MCF 10A (cell line): ENCODE measurements at places on chromosomes 13 and 19. TPM values are rescaled to one million over a fixed set of nuclear protein-coding genes. Genes with fewer than 3 reads are reported as not detected.

DNA sequence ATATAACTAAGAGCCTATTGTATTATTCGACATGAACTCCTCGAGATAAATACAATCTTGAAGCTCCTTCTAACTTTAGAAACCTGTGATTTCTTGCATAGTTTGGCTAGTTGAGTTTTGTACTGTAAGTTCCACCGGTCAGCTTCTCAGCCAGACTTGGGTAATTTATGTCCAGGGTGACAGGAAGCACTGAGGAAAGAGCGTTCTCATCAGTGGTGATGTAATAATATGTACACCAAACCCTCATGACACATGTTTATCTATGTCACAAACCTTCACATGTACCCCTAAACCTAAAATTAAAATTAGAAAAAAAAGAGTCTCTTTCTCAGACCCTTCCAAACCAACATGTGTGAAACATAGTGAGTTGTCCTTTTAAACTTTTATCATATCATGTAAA lies 205.7 kb downstream of the KCNRG start:
- DNase-seq = peak; percentile 30

- DNase-seq = peak; percentile 9
Measured at GRCh38 chr19:54373781-54374631, 9.3 kb upstream of the LAIR1 start.

DNA sequence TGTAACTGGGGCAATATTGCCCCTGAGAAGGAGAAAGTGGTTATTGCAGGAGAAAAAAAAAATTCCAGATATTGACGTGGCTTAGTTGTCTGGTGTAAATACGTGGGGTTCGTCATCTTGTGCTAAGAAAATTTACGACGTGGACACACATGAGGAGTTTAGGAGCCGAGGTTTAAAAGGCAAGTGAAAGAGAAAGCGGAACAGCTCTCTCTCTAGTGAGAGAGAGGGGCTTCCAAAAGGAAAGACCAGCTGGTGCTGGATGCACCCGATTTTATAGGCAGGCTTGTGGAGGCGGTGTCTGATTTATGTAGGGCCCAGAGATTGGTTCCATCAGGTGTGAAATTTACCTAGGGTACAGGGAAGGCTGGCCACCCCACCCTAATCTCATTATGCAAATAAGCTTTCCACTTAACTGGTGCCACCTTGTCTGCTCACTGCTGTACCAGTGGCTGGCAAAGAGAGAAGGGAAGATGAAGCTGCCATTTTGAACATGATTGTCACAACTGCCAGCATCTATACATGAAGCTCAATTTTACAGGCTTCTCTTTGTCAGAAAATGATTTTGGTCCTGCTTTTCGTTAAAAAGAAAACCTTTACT lies 845.1 kb downstream of the DACH1 start:
- no peak for DNase-seq

DNA sequence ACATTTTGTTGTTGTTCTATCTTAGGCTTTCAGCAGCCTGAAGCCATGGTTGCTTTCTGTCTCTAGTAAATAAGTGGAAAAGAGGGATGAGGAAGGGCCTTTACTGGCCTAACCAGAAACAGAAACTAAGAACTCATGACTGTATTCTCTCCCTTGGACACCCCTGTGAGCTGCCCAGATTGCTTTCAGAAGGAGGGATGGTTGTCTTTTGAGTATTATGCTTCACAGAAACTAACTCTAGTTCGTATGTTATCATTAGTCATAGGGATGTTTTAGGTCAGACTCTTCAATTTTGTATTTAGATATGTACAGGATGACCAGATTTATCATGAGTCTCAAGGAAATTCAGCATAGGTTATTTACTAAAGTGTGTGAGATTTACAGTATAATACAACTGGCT lies 17.5 kb downstream of the BORA start:
- no peak for DNase-seq

DNA sequence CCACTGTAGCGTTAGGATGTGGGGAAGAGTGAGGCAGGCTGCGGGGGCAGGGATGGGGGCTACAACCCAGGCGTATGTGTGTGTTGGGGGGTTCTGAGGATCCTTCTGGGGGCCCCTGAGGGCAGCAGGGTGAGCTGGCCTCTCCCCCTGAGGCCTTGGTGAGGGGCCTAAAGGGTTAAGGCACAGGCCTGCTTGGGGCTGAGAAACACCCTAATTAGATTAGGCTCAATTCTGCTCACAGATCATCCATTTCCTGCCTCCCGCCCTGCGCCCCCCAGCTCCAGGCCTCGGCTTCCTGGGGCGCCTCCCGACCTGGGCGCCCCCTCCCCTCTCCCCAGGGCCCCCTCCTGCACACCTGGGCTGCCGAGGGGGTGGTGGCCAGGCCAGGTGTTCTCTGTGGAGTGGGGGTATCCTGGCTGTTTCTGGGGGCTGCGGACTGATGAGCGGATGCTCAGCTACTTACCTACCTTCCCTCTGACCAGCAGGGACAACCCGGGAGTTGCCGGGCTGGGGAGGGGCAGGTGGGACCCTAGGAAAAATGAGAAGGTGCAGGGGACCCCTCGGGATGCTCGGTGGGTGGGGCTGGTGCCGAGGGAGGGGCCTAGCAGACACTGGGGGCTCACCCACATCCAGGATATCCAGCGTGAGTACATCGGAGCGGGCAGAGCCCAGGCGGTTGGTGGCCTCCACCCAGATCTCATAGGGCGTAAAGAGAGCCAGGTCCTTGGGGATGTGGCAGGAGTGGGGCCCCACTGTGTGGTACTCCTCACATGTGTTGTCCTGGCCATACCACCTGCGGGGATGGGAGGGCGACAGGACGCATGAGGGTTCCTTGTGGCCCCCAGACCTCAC lies 8.6 kb downstream of the CRLF1 start:
- DNase-seq = no peak

DNA sequence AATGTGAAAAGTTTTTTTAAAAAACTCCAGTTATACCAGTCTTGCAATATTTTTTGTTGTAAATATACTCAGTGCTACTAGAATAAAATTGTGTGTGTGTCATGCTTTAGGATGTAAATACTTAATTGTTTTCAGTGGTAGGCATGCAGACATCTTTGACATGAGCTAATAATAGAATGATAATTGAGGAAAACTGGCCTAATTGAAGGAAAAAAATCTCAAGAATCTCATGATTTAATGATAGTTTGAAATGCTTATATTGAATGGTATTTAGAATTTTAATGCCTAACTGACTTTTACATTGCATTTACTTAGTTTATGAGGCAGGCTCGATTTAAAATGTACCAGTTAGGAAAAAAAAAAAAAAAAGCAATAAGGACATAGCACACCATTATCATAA lies 3.2 kb upstream of the MAB21L1 start:
- no peak for DNase-seq

- DNase-seq = no peak
Measured at GRCh38 chr13:77349365-77349764, 22.5 kb upstream of the MYCBP2 start.

GRCh38 chr19:47490847-47491246 lies 6.8 kb upstream of the KPTN start:
- DNase-seq = no peak

GRCh38 chr13:84481958-84482357 lies 599.7 kb upstream of the SLITRK1 start:
- peak; percentile 32 for DNase-seq

DNA sequence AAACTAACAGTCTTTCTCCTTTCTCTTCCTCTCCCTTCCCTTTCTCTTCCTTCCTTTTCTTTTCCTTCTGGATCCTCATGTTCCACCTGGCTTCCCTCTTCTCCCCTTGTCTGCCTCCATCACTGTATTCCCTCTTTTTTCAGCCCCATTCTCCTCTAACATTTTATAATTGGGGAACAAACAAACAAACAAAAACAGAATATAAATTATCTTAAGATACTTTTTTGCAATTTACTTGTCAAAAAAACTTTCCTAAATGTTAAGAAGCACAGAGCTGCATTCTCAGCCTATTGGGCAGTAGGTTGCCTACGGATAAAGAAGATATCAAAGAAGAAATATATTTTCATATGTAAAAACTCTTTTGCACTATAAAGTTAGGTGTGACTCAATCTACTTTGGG lies 1382.2 kb upstream of the MIR17HG start:
- DNase-seq = no peak

DNA sequence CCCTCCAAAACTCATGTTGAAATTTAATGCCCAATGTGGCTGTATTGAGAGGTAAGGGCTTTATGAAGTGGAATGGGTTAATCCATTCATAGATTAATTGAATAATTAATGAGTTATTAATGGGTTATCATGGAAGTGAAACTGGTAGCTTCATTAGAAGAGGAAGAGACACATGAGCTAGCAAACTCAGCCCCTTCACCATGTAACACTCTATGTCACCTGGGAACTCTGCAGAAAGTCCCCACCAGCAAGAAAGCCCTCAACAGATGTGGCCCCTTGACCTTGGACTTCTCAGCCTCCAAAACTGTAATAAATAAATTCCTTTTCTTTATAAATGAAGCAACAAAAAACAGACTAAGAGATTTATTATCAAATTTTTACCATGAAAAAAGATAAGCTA lies 223.5 kb downstream of the KLF12 start:
- DNase-seq = no peak

GRCh38 chr19:34471906-34472700 lies 9.5 kb upstream of the WTIP start:
- DNase-seq = no peak

- DNase-seq = no peak
Measured at GRCh38 chr13:28613562-28613961, 45.4 kb upstream of the POMP start.

GRCh38 chr13:94886191-94886590 lies 173.8 kb upstream of the SOX21 start:
- DNase-seq = no peak

DNA sequence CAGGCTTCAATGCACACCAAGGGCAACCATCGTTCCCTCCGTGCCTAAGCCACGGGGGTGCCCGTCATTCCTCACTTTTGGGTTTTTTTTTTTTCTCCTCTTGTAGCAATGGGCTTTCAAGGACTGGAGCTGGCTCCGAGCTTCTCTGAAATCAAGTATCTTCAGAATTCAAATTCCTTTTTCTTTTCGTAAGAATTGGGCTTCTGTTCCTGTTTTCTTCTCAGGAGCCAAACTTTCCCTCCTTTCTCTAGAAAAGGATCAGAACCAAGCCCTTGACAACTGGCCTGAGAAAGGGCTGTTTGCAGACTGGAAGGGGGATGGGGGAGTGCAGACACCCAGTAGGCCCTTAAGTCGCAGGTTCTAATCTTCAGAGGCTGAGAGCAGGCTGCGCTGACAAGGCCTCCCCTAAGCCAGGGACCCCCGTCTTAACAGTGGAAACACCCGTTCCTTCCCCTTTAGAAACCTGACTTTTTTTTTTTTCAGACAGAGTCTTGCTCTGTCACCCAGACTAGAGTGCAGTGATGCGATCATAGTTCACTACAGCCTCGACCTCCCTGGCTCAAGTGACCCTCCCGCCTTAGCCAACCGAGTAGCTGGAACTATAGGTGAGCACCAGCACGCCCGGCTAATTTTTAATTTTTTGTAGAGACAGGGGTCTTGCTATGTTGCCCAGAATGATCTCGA lies 51.6 kb downstream of the RFX2 start:
- no peak for DNase-seq

GRCh38 chr19:7744199-7744786 lies 3.0 kb downstream of the CD209 start:
- DNase-seq = no peak

- no peak for DNase-seq
Measured at GRCh38 chr13:41178040-41178439, 16.3 kb downstream of the KBTBD7 start.

DNA sequence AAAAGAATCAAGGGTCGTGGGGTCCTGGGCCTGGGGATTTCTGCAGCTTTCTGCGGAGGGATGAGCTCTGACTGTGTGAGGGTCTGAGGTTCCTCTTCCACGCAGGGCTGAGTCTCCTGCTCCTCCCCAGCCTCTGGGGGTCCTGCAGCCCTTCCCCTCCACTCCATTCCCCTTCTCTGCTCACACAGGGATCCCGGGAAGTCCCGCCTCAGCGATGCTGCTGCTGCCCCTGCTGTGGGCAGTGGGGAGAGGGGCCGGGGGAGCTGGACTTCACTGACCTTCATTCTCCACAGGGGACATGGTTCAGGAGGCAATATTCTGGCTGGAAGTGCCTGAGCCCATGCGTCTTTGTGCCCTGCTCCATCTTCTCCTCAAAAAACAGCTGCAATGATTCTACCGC lies 26.2 kb upstream of the CD33 start:
- no peak for DNase-seq

DNA sequence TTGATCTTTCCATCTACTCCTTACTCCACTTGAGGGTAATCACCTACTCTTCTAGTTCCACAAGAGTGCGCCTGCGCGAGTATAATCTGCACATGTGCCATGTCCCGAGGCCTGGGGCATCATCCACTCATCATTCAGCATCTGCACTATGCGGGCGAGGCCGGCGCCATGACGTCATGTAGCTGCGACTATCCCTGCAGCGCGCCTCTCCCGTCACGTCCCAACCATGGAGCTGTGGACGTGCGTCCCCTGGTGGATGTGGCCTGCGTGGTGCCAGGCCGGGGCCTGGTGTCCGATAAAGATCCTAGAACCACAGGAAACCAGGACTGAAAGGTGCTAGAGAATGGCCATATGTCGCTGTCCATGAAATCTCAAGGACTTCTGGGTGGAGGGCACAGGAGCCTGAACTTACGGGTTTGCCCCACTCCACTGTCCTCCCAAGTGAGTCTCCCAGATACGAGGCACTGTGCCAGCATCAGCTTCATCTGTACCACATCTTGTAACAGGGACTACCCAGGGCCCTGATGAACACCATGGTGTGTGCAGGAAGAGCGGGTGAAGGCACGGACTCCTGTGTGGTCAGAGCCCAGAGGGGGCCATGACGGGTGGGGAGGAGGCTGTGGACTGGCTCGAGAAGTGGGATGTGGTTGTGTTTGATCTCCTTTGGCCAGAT lies 2.7 kb upstream of the KLK2 start:
- DNase-seq = no peak

Gene MEGF8
- total RNA-seq = 13.0 and 20.6 TPM in 2 replicates

Gene ADGRE1
- total RNA-seq = not detected in 2 replicates

Gene ATP4B
- not detected in 2 replicates for total RNA-seq

Gene CDC34
- total RNA-seq = 49.7 and 61.3 TPM in 2 replicates

Gene IL4I1
- total RNA-seq = 0.37 TPM in 1 of 2 replicates, not detected in the other

Gene OR4F17
- not detected in 2 replicates for total RNA-seq

Gene TEX29
- total RNA-seq = not detected in 2 replicates

Gene ZNF724
- total RNA-seq = 5.3 and 6.9 TPM in 2 replicates

Gene ZNF497
- 3.2 and 3.9 TPM in 2 replicates for total RNA-seq

Gene ASF1B
- 6.5 and 7.0 TPM in 2 replicates for total RNA-seq

Gene ZNF569
- total RNA-seq = 3.4 and 3.9 TPM in 2 replicates
